HepG2 (cell line): ENCODE measurements at places on chromosomes 7 and 10.
A peak's percentile ranks its signal among the peaks of the same experiment; 100 is the strongest.

- H3K27me3 ChIP-seq: no peaks in the 10 kb centered on the region
- H3K36me3 ChIP-seq: no peaks in the 10 kb centered on the region
- no peak for DNase-seq
Observed at GRCh38 chr7:56471811-56472210, 355.6 kb upstream of the NUPR2 start.

- DNase-seq: peak; percentile 64
- no peaks in the 10 kb centered on the region for H3K36me3 ChIP-seq
- no peaks in the 10 kb centered on the region for H3K27me3 ChIP-seq
- H3K4me3 ChIP-seq: peak overlapping the region; percentile 62
- H3K27ac ChIP-seq: no peak overlapping the region
- peaks cover 100% of the 10 kb centered on the region for H3K4me1 ChIP-seq
Observed at GRCh38 chr10:102669206-102670064, 25.2 kb downstream of the TRIM8 start.

GRCh38 chr10:554182-554848, 135.2 kb downstream of the DIP2C start:
- H3K27me3 ChIP-seq: no peaks in the 10 kb centered on the region
- no peaks in the 10 kb centered on the region for H3K36me3 ChIP-seq
- 0 out of 2 replicates have a peak, but pooled peaks cover under 1% of the 10 kb centered on the region for H3K4me1 ChIP-seq
- no peak for DNase-seq
- H3K27ac ChIP-seq: no peak overlapping the region
- H3K4me3 ChIP-seq: no peak overlapping the region

DNA sequence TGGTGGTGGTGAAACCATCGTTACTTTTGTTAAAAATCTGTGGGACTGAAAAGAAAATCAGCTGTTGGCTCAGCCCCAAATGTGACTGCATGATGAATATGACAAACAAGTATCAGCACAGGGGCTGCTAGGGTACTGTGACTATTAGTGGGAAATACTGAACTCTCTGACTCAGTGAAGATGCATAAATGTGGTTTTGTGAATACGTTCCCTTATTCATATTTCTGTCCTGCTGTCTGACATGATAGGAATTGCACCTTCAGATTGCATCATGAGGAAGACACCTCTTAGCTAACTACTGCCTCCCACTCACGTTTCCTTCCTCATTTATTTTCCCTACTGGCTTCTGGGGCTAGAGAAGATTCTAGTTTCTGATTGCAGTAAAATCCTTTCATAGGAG, 1.4 kb downstream of the CLEC5A start:
- DNase-seq: no peak
- no peaks in the 10 kb centered on the region for H3K27me3 ChIP-seq
- H3K27ac ChIP-seq: no peak overlapping the region
- H3K4me3 ChIP-seq: no peak overlapping the region

GRCh38 chr10:2897619-2898508, 169.5 kb upstream of the PFKP start:
- H3K36me3 ChIP-seq: no peaks in the 10 kb centered on the region
- no peak overlapping the region for H3K27ac ChIP-seq

- no peak for DNase-seq
- no peak overlapping the region for H3K4me3 ChIP-seq
- peaks cover 25% of the 10 kb centered on the region for H3K4me1 ChIP-seq
- H3K27ac ChIP-seq: no peak overlapping the region
- H3K36me3 ChIP-seq: no peaks in the 10 kb centered on the region
Observed at GRCh38 chr10:29703271-29703670, 68.5 kb upstream of the SVIL start.

DNA sequence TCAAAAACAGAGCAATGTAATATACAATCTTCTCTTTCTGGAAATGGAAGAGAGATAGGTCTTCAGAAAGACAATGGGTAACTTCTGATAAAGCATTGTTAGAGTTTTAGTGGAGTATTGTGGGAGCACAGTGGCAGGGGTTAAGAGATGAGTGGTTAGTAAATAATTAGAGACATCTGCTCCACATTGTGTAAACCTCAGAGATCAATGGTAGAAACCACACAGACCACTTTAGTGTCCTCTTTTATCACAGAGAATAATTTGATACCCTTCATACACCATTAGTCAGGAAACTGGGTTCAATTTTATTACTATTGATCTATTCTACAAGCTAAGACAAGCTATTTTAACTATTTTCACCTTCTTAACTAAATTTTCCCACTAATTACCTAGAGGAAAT, 35.9 kb upstream of the MAGI2 start:
- no peak for DNase-seq
- peaks cover 14% of the 10 kb centered on the region; the same call in 1 of the 2 replicates for H3K4me1 ChIP-seq
- no peak overlapping the region for H3K4me3 ChIP-seq
- no peaks in the 10 kb centered on the region for H3K36me3 ChIP-seq
- no peak overlapping the region for H3K27ac ChIP-seq

- no peaks in the 10 kb centered on the region for H3K4me1 ChIP-seq
- no peak overlapping the region for H3K4me3 ChIP-seq
- no peak overlapping the region for H3K27ac ChIP-seq
- H3K36me3 ChIP-seq: no peaks in the 10 kb centered on the region
Observed at GRCh38 chr10:19412531-19412930, 363.9 kb downstream of the MALRD1 start.

- DNase-seq: no peak
- H3K36me3 ChIP-seq: no peaks in the 10 kb centered on the region
- no peaks in the 10 kb centered on the region for H3K27me3 ChIP-seq
- no peak overlapping the region for H3K4me3 ChIP-seq
Observed at GRCh38 chr7:70319057-70319456, 720.8 kb downstream of the AUTS2 start.

GRCh38 chr10:42640610-42641229, 2.4 kb upstream of the ZNF33B start:
- H3K27me3 ChIP-seq: no peaks in the 10 kb centered on the region
- no peak for DNase-seq
- peak overlapping the region; percentile 47 for H3K27ac ChIP-seq

- peaks cover 55% of the 10 kb centered on the region for H3K4me1 ChIP-seq
- H3K27ac ChIP-seq: no peak overlapping the region
- DNase-seq: no peak
- H3K36me3 ChIP-seq: no peaks in the 10 kb centered on the region
- H3K27me3 ChIP-seq: peaks cover 4% of the 10 kb centered on the region; the same call in 1 of the 2 replicates
- H3K4me3 ChIP-seq: no peak overlapping the region
Observed at GRCh38 chr7:116171094-116171493, 39.2 kb upstream of the TES start.

GRCh38 chr10:69505636-69506318, 54.5 kb downstream of the TSPAN15 start:
- H3K4me3 ChIP-seq: no peak overlapping the region
- no peak overlapping the region for H3K27ac ChIP-seq
- H3K4me1 ChIP-seq: no peaks in the 10 kb centered on the region
- DNase-seq: no peak

DNA sequence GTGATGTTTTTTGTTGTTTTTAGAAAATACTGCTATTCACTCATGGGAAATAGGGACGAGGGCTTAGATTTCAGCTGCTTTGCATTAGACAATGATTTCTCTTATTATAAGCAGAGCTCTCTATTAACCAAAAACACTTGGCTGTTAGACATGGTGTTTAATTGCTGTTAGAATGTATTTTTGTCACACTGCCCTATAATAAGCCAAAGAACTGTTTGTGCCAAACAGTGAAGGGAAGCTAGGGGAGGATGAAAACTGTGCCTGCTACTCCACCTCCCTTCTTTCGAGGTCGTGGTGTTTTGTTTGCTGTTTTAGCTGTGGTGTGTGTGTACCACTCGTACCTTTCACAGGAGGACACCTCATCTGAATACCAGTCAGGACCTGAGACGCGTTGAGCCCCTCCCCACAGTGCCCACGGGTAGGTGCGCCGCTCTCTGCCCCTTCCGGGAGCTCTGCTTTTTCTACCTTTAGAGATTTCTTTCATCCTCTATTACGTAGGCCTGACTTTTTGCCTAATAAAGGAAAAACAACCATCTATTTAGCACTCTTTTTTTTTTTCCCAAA, 57.9 kb downstream of the CUX1 start:
- H3K27ac ChIP-seq: no peak overlapping the region
- H3K36me3 ChIP-seq: no peaks in the 10 kb centered on the region
- DNase-seq: no peak
- H3K27me3 ChIP-seq: no peaks in the 10 kb centered on the region

- no peak overlapping the region for H3K27ac ChIP-seq
- no peak overlapping the region for H3K4me3 ChIP-seq
- H3K27me3 ChIP-seq: no peaks in the 10 kb centered on the region
- H3K4me1 ChIP-seq: no peaks in the 10 kb centered on the region
- no peak for DNase-seq
- no peaks in the 10 kb centered on the region for H3K36me3 ChIP-seq
Observed at GRCh38 chr7:22051886-22052673, 106.4 kb upstream of the CDCA7L start.

DNA sequence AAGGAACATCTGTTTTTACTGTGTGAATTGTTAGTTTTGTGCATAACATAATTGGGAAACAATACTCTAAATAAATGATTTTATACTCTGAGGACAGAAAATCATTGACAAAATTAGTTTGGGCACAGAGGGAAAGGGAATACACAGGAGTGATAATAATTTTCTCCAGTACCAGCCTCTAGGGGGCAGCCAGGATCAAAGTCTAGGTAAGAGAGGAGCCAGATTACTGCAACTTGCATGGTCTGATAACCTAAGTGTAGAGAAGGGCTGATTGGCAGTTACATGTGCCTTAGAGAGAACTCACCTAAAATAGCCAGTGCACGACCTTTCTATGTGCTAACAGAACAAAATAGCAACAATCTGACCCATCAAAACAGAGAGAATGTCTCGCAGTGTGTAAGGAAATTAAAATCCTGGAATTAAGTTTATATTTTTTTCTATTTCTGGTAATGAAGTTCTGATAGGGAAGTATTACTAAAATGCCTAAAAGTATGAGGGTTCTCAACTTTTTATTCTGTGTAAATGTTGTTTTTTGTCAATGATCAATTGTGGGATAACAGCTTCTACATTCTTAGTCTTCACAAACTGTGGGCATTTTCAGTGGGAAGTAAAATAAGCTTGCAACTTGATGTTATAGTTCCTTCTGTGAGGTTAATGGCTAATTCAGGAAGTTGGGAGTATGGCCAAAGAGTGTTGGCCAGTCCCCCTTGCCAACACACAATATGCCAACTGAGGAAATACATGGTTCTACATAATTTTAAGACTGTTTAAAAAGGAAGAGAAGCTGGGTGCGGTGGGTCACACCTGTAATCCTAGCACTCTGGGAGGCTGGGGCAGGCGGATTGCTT, 66.4 kb downstream of the EXOC6 start:
- H3K27me3 ChIP-seq: no peaks in the 10 kb centered on the region
- H3K36me3 ChIP-seq: no peaks in the 10 kb centered on the region; the same call in 1 of the 2 replicates
- no peak overlapping the region for H3K4me3 ChIP-seq
- no peaks in the 10 kb centered on the region for H3K4me1 ChIP-seq
- peak; percentile 68 for DNase-seq
- H3K27ac ChIP-seq: no peak overlapping the region

GRCh38 chr7:106813705-106814305, 51.3 kb upstream of the PIK3CG start:
- no peak overlapping the region for H3K4me3 ChIP-seq
- no peaks in the 10 kb centered on the region for H3K36me3 ChIP-seq
- H3K27me3 ChIP-seq: no peaks in the 10 kb centered on the region
- DNase-seq: no peak
- no peak overlapping the region for H3K27ac ChIP-seq

DNA sequence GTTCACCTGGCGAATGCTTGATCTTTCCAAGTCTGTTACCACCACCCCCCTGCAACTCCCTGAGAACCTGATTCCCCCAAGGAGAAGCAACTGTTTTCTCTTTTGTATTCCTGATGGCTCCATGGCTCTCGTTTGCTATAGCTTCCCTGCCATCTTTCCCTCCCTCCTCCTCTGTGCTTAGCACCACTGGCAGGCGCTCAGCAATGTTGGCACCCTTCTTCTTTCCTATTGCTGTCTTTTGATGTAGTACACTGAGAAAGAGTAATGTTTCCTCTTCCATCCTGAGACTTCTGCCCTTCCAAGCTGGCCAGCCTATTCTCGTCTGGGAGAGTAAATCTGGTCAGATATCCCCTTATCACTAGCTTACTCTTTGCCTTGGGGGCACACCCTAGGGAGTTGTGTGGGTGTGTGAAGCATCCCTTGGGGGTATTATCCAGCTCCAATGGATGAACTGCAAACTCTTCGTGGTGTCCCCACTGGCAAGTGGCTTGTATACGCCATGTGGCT, 74.0 kb downstream of the BMPER start:
- no peaks in the 10 kb centered on the region for H3K4me1 ChIP-seq
- H3K4me3 ChIP-seq: no peak overlapping the region
- no peak overlapping the region for H3K27ac ChIP-seq
- no peaks in the 10 kb centered on the region for H3K36me3 ChIP-seq
- no peaks in the 10 kb centered on the region for H3K27me3 ChIP-seq

- H3K36me3 ChIP-seq: peaks cover 13% of the 10 kb centered on the region
- no peaks in the 10 kb centered on the region for H3K27me3 ChIP-seq
- DNase-seq: peak; percentile 7
- H3K27ac ChIP-seq: no peak overlapping the region
Observed at GRCh38 chr7:38215115-38215514, 37.1 kb downstream of the STARD3NL start.

DNA sequence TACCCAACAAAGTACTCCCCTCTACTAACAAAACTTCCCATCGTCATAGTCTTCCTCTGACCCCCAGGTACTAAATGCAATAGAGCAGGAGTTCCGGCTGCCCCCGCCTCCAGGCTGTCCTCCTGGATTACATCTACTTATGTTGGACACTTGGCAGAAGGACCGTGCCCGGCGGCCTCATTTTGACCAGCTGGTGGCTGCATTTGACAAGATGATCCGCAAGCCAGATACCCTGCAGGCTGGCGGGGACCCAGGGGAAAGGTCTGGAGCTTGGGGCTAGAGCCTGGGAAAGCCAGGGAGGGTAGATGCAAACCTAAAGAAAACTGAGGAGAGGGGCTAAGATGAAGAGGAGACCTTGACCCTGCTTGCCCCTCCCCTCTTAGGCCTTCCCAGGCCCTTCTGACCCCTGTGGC, 15.3 kb downstream of the EPHB6 start:
- H3K27me3 ChIP-seq: peaks cover 4% of the 10 kb centered on the region; the same call in 1 of the 2 replicates
- no peaks in the 10 kb centered on the region for H3K36me3 ChIP-seq
- no peak for DNase-seq
- no peak overlapping the region for H3K27ac ChIP-seq
- H3K4me3 ChIP-seq: no peak overlapping the region

DNA sequence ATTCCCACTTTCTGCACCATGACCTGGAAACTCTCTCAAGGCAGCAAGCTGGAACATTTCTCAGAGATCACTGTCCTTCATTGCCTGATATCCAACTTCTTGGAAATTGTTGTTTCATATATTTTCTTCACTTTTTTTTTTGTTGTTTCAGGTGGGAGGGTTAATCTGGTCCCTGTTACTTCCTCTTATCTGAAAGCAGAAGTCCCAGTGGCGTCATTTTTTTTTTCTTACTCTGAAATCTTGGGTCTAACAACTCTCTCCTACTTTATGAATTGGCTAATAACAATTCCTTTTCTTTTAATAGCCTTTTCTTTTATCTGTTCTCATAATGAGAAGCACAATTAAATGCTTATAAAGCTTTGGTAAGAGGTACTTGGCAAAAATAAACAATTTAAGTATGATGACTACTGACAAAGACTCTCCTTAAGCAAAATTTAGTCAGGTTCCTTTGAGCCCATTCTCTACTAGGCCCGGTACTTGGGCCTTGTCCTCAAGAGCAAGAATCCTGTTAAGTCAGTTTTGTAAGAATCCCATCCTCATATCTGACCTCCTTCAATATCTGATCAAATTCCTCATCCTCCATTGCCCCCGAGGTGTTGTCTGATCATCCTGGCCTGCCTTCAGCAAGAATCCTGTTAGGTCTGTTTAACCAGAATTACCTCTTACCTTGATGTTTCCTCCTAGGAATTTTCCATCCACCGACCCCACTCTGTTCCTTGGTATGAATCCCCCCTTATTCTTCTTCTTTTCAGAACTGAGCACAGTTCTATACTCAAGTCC, 11.5 kb upstream of the CC2D2B start:
- no peaks in the 10 kb centered on the region for H3K4me1 ChIP-seq
- peaks cover 24% of the 10 kb centered on the region; the same call in 1 of the 3 replicates for H3K36me3 ChIP-seq
- no peak overlapping the region for H3K27ac ChIP-seq
- no peak overlapping the region for H3K4me3 ChIP-seq
- no peaks in the 10 kb centered on the region for H3K27me3 ChIP-seq
